ENCODE measurements at places on chromosomes 5 and 9.

DNA sequence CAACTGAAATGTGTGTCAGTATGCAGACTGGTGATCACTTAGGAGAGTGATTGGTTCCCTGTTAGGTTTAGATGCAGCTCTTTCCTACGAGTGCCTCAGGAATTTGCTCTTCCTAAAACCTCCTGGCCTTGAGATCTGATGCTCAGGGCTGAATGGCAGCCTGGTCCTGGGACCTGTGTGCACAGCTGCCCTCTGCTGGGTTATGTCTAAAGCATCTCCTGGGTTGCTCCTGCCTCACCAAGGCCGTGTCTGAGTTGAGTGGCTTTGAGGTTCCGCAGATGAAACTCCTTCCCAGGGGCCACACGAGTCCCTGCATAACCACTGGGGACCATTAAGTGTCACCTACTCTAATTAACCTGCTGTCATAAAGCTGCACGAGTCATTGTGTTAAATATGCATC is 59.5 kb downstream of the MVB12B start:
- DNase-seq = no peak

DNA sequence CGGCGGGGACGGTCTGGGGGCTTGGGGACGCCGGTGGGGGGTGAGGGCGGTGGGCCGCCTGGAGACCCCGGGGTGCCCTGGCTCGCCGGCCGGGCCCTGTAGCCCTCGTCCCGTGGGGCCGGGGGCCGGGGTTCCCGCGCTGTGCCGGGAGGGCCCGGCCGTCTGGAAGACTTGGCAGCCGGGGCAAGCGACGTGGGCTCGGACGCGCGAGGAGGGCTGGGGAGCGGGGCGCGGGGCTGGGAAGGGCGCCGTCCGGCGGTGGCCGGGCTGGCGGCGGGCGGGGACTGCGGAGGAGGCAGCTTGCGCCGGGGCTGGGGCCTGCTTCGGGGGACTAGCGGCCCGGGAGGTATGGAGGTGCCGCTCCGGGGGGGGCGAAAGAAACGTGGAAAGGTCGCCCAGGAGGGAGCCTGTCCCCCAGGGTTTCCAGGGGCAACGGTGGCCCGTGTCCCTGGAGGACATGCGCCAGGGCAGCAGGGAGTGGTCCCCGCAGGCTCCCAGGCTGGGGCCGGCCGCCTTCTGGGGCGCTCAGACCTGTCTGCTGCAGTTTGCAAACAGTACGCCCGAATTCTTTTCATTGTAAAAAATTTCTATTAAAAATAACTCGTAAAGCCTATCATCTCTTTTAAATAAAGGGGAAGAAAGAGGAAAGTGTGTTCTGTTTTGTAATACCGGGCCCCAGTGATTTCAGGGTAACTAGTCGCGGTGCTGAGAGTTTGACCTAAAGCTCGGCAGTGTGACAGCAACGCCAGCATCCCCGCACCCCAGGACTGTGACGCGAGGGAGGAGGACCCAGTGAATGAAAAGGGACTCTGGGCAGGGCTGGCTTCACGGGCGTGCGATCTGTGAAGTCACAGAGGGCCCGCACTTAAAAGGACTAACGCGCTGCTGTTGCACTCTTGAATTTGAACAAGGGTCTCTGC is 752 bp upstream of the ANKH start:
- DNase-seq = peak; percentile 60

- no peak for DNase-seq
Measured at GRCh38 chr9:29393064-29393463, 1819.8 kb upstream of the C9orf72 start.

GRCh38 chr5:117547192-117547591 is 972.6 kb upstream of the SEMA6A start:
- no peak for DNase-seq

GRCh38 chr5:173383711-173384110 is 55.5 kb upstream of the STC2 start:
- no peak for DNase-seq

DNA sequence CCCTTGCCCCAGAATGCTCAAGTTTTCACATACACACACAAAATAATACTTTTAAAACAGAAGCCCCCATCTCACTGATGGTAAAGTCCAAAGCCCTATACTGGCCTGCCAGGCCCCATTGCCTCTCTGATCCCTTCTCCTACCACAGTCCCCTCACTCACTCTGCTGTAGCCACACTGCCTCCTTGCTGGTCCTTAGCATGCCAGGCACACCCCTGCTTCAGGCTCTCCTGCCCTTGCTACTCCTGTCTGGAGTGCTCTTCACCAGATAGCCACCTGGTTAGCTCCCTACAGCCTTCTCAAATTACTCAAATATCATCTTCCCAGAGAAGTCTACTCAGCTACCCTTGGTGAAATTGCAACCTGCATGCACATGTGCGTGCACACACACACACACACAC is 177.5 kb downstream of the C5orf15 start:
- DNase-seq = no peak

DNA sequence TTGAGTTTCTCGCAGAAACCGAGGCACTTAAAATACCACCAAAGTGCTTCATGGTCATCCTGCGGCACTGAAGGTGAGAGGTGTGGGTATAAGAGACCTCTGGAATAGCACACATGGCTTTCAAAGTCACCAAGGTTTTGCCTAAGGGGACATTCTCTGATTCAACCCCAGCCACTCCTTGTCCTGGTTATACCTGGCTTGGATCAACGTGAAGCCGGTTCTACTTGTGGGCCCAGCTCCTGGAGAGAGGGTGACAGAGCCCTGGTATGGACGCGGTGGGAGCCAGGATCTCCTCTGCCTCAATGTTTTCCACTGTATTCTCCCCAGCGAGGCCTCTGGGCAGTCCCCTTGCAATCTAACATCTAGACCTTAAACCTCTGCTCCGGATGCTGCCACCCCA is 132.0 kb downstream of the FSTL4 start:
- no peak for DNase-seq

- no peak for DNase-seq
Measured at GRCh38 chr5:98844865-98845264, 71.4 kb downstream of the RGMB start.

DNA sequence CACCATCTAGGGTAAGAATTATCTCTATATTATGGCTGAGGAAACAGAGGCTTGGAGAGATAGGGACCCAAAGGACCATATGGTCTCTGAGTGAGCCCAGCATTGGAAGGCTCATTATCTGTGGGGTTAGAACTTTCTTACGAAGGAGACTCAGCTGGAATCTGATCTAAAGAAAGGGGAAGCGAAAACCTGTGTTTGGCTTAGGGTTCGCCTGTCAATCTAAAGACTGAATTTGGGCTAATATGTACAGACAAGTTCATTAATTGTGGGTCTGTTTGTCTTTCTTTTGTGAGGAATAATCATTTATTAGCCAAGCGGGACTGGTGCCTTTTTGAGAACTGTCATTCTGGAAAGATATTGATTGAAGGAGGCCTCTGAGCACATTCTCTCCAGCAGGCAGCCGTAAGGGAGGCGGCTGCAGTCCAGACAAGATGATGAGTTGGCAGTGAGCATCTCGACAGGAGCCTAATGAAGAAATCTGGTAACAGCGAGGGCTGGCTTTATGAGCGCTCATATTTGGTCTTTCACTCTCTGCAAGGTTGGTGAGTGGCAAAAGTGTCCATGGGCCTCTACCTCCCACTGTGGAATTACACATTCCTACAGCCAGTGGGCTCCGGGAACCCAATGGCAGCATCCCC is 104.2 kb upstream of the GPR151 start:
- no peak for DNase-seq

DNA sequence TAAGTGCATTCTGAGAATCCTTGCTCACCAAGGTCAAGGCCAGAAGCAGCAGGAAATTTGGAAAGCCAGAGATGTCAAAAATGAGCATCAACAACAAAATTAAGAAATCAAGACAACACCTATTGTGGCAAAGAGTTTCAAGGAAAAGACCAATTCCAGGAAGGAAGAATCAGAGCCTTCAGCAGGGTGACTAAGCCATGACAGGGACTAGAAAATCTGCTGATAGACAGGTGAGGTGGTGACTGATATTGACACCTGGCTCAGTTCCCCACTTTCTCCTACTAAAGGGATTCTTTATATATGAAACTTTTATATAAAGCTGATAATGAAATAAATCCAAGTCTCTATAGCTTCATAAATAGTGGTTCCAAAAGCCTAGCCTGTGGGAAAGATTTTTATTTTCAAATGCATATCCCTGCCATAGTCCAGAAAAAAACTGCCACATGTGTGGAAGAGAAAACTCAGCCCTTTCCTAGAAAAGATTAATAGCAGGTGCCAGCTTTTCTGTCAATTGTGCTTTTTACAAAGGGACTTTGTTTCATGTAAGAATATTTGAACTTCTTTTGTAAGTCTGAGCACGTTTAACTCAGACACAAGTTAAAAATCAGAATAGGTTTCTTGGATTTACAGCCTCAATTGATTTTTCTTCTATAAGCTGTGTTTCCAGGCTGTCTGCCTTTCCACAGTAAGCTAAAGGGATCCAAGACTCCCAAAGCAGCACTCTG is 81.1 kb upstream of the GRAMD2B start:
- DNase-seq = no peak

GRCh38 chr9:8816361-8816760 is 1016.8 kb upstream of the DMAC1 start:
- DNase-seq = no peak

GRCh38 chr9:83266666-83267496 is 203.9 kb upstream of the RASEF start:
- no peak for DNase-seq

DNA sequence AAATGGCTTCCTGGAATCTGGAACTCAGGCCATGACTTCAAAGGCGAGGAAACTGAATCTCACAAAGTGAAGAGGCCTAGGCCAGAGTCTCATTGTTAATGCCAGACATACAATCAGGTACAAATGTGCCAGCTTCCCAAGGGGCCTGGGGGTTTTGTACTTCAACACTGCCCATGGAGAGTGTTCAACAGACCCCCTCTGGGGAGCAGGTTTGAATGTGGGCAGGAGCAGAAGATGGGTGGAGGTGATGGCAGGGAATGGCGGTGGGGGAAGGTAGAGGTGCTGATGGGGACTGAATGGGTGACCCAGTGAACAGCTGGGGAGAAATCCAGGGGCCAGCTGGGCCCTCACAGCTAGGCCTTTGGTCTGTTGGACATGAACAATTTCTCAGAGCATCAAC is 12.0 kb downstream of the FOXI1 start:
- DNase-seq = peak; percentile 40

DNA sequence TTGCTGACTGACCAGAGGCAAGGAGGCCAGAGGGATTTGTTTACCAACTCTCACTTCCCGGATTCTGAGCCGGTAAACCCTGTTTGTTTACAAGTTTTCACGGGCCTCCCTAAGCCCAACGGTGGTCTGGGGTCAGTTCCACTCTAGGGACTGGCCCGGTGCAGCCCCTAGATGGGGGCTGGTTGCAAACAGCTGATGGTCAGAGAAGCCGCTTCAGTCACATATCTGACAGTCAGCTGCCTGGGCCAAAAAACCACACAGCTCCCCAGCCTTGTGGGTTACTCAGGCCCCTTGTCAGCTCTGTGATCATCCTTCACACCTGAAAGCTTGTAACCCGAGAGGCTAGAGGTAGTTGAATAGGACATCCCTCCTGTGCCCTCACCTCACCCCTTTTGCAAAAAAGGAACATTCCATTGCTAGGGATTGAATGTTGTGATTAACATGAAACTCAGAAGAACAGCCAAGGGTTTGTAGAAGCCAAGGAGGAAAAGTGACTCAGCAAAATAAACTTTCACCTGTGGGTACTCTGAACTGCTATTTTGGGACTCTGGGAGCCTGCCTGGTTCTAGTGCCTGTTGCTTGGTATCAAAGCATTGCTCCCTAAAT is 40.4 kb downstream of the SAR1B start:
- no peak for DNase-seq

GRCh38 chr5:167943343-167943742 is 348.1 kb upstream of the WWC1 start:
- DNase-seq = peak; percentile 50

GRCh38 chr9:134455934-134456755 is 129.9 kb downstream of the RXRA start:
- DNase-seq = peak; percentile 96

- no peak for DNase-seq
Measured at GRCh38 chr9:33349743-33350142, 52.6 kb downstream of the AQP7 start.

DNA sequence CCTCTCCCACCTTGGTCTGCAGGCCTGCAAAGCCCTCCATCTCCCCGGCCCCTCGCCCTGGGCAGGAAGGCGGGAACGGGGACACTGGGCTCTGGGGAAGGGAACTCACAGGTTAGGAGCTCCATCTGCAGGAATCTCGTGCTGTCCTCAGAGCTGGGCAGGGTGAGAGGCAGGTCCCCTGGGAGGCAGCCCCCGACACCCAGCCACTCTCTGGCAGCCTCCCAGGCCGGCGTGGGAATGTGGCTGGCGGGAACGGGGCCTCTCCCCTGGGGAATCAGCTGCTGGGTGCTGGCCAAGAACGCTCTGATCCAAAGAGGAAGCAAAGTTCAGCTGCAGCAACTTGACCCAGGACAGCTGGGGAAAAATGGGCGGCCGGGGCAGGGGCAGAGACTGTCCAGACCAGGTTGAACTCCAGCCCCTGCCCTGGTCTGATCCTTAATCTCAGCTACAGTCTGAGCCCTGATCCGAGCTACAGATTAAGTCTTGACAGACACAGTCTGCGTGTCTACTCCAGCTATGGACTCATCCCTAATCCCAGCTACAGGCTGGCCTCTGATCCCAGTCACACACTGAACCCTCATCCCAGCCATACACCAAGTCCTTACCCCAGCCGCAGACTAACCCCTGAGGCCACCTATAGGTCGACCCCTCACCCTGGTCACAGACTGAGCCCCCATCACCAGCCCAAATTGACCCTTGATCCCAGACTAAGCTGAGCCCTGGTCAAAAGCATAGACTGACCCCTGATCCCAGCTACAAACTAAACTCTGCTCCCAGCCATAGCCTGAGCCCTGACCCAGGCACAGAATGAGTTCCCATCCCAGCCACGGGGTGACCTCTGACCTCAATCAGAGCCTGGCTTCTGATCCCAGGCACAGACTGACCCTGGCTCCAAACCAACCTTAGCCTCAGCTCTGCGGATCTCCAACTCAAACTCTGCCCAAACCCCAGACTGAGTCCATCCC is 37.3 kb upstream of the EGFL7 start:
- peak; percentile 81 for DNase-seq

- DNase-seq = no peak
Measured at GRCh38 chr9:124197177-124198095, 60.3 kb upstream of the NEK6 start.

DNA sequence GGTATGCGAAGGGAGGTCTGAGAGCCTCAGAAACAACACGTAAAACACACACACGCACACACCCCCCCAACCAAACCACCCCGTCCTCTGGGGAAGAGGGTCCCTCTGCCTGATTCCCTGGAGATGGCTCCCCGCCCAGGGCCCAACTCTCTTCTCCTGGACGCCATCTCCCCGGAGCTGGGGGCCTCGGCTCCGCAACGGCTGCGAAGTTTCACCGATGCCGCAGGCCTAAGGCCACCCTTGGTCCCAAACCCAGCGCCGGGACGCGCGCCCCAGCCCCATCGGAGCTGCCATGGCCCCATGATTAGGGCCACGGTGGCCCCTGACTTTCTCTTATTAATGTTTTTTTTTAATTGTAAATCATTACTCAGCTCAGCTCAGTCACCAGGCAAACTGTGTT is 181.4 kb upstream of the TBCA start:
- DNase-seq = no peak

GRCh38 chr9:107170801-107171200 is 112.3 kb upstream of the RAD23B start:
- no peak for DNase-seq

- DNase-seq = no peak
Measured at GRCh38 chr9:68746525-68746924, 41.5 kb downstream of the PIP5K1B start.

GRCh38 chr9:115514454-115514853 is 396.5 kb upstream of the TNC start:
- DNase-seq = no peak

- no peak for DNase-seq
Measured at GRCh38 chr5:112685386-112685785, 52.3 kb upstream of the APC start.

GRCh38 chr5:103808464-103809106 is 246.0 kb upstream of the NUDT12 start:
- peak; percentile 16 for DNase-seq

Data from SJSA1 (cell line).